ENCODE measurements at places on chromosomes 11 and 22.

DNA sequence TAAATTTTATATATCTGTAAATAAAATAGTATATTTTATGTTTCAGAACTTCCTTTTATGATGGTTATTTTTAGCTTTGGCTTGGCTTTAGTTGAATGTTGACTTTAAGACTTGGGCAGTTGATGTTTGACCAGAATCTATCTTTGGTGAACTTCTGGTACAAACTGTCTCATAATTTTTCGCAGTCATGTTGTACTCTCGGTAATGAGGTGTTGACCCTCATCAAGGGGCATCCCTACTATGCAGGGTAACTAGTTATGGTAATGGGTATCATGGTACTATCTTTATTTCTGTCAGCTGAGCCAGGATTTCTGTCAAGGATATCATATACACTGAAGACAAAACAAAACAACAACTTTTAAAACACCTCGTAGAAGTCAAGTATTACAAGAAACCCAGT lies 67.7 kb downstream of the NXPE2 start:
- DNase-seq, result no peak

DNA sequence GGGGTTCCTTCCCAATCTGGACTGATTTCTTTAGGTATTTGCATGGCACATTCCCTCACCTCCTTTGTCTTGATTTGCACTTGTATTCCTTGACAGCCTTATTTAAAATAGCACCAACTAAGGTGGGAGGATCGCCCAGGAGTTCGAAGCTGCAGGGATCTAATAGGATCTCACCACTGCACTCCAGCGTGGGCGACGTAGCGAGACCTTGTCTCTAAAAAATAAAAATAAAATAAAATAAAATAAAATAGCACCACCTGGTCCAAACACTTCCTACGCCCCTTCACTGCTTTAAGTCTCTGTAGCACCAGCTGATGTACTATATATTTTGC lies 775 bp downstream of the SLC2A11 start:
- no peak for DNase-seq

DNA sequence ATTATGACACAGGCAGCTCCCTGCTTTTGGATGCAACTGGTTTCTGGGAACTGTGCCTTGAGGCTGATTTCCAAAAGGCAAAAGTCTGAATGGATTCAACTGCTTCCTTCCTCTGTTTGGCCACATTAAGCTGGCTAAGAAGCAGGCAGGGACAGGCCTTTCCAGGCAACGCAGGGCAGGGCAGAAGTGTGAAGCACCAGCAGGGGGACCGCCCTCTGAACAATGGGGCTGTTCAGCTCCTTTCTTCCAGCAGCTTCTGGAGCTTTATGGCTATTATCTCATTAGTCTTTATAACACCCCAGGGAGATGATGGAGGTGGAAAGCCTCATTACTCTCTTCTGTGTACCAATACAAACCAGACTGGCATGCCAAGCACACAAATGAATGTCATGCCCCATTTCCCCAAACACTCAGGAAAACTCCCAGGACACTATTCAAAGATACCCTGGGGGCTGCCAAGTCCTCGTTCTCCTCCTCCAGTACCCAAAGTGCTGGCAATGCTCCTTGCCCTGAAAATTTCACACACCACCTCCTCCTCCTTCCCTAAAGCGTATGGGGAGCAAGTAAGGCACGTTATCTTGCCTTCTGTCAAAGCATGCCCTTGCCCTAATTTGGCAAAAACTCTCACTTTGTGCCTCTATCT lies 21.3 kb downstream of the MORC2 start:
- peak; percentile 31 for DNase-seq

GRCh38 chr11:123083623-123084029 lies 21.7 kb upstream of the HSPA8 start:
- DNase-seq, result peak; percentile 78

DNA sequence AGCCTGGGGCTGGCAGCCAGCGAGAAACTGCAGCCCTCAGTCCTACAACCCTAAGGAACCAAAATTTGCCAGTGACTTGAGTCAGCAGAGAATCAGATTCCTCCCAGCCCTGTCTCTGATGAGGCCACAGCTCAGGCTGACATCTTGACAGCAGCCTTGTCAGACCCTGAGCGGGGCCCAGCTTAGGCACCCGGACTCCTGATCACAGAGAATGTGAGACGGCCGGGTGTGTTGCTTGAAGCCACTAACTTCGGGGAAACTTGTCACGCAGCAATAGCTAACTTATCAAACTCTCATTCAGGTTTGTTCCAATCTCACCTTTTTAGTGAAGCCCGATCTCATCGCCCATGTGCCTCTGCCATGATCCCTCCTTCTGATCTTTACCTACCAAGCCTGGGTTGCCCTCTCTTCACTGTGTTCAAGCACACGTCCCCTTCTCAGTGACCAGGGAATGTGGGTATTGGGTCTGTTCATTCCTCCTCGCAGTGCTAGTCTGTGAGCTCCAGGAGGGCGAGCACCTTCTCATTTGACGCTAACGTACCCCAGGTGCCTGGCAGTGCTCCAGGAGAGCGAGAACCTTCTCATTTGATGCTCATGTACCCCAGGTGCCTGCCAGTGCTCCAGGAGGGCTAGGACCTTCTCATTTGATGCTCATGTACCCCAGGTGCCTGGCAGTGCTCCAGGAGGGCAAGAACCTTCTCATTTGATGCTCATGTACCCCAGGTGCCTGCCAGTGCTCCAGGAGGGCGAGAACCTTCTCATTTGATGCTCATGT lies 280.7 kb downstream of the BRD1 start:
- no peak for DNase-seq

DNA sequence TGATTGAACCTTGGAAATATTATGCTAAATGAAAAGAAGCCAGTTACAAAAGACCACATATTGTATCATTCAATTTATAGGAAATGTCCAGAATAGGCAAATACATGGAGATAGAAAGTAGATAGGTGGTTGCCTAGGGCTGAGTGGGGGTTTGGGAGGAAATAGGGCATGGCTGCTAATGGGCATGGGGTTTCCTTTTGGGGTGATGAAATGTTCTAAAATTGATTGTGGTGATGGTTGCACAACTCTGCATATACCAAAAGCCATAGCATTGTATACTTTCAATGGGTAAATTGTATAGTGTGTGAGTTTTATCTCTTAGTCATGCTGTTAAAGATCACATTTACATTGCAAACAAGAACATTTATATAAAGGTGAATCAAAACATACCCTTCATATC lies 48.7 kb downstream of the LDLRAD3 start:
- DNase-seq, result no peak

- no peak for DNase-seq
Observed at GRCh38 chr22:29195118-29195963, 10.4 kb upstream of the EMID1 start.

GRCh38 chr11:45280449-45280848 lies 5.7 kb downstream of the SYT13 start:
- no peak for DNase-seq

DNA sequence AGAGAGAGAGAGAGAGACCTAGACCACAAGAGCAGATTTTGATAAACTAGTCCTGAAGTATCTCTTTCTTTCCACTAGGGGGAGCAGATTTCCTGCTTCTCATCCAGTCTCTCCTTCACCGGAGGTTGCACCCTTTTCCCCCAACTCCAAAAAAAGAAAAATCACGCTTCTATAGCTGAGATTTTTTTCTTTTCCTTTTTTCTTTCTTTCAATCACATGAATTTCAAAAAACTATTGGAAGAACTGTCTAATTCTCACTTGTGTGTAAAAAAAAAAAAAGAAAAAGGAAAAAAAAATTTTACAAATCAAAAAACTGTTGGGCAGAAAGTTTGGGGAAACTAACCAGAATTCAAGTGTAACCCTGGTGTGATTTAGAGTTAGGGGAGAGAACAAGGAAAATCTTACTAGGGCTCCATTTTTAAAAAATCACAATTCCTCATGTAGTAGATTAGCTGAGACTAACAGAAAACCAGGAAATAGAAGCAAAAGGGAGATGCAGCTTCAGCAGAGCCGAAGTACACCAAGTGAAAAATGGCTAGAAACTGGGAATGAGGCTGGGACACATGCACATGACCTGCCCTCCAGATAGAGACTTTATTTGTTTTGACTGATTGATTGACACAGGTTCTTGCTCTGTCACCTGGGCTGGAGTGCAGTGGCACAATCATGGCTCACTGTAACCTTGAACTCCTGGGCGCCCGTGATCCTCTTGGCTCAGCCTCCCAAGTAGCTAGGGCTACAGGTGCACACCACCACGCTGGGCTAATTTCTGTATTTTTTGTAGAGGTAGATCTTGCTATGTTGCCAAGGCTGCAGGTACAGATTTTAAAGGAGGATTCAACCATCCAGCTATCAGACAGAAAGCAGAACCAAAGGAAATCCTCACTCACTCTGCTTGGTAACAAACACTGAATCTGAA lies 27.1 kb downstream of the SDHD start:
- no peak for DNase-seq

DNA sequence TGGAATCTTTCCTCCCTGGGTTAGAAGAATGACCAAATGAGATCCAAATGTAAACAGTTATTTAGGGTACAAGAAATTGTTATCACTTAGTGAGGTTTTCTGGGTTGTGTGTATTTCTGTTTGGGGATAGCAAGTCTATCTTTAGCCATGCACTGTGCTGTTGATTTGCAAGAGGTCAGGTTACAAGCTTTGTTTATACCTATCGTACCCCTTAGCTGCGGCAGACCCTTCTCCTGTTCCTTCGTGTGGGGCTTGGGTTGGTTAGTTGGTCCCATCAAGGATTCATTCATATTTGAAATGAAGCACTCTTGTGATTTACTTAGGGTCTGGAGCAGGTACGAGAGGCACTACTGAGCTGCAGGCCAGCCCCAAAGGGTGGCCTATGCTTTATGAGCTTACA lies 72.6 kb downstream of the USP35 start:
- DNase-seq, result no peak

DNA sequence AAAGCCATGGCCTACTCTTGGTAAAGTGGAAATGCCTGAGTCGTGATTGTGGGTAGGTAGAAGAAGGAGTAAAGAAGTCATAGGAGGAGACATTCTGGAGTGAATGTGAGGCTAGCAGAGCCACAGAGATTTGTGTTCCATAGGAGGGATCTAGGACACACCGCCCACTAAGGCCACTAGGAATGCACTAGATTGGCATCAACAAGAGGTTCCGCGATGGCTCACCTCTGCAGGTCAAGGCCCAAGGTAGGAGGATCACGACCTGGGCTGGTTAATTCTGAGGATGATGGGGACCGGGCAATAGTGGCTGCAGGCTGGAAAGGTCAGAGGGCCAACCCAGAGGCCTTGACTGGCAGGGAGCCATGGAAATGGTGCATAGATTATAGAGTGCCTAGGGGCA lies 48.8 kb upstream of the OPCML start:
- no peak for DNase-seq

GRCh38 chr22:28867191-28867590 lies 16.2 kb upstream of the ZNRF3 start:
- DNase-seq, result no peak

GRCh38 chr22:39955675-39956074 lies 4.5 kb upstream of the TMA7B start:
- DNase-seq, result no peak

DNA sequence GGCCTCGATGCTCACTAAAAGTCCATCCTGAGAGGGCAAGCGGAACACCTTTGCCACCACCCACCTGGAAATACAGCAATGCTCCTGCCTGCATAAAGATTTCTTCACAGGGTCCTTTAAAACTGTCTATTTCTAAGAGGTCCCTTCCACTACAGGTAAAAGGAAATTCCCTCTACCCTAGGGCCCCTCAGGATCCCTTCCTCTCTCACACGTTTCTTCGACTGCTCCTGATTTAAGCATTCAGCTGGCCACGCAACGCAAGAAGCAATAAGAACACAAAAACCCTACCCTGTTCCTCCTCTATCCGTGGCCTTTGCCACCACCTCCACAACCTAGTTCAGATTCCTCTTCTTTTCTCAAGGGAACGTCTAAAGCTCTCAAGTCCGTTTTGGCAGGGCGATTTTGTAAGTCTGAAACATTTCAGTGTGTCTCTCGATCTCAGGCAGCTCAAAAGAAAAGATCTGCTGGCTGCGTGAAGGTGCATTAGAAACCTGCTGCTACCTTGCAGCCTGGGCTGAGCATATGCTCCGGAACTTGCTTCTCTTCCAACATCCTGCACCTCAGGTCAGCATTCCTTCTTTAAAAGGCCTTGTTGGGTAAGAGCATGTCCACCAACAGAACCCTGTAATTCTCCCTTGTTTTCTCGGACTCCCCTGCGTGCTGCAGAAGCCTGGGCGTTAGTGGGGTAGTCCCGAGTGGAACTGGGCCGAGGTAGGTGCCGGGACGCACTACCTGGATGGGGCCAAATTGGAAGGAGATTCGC lies 1.6 kb downstream of the LGR4 start:
- DNase-seq, result no peak
